MG63 (cell line): ENCODE measurements at places on chromosomes 1 and 21.

DNA sequence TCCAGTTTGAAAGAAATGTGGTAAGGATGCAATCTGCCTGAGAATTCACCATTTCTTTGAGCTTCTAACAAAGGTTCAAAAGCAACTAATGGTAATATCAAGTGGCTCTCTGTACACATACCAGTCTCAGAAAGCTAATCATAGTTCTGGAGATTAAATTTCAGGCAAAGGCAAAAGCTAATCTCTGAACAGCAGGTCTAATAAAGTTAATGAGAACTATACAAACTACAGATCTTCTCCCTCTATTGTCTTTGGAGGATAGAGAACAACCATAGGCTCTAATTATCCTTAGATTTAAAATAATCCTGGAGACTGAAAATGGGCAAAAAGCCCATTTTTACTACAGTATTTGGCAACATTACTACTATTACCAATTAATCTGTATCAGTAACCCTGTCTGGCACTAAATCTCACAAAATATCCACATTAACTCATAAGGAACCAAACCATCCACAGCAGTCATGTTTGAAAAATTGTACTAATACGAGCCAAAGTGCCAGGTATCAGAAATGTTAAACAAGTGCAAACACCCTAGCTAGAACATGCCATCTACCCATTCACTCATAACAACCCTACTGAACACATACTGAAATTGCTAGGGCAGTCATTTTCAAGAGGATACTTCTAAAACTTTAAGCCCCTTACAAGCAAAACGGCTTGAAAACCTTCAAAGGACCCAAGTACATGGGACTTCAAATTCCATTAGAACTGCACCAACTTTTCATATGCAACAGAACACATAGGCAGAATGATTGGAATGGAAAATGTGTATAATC lies 4.8 kb downstream of the DIPK1A start:
- no peak for DNase-seq

DNA sequence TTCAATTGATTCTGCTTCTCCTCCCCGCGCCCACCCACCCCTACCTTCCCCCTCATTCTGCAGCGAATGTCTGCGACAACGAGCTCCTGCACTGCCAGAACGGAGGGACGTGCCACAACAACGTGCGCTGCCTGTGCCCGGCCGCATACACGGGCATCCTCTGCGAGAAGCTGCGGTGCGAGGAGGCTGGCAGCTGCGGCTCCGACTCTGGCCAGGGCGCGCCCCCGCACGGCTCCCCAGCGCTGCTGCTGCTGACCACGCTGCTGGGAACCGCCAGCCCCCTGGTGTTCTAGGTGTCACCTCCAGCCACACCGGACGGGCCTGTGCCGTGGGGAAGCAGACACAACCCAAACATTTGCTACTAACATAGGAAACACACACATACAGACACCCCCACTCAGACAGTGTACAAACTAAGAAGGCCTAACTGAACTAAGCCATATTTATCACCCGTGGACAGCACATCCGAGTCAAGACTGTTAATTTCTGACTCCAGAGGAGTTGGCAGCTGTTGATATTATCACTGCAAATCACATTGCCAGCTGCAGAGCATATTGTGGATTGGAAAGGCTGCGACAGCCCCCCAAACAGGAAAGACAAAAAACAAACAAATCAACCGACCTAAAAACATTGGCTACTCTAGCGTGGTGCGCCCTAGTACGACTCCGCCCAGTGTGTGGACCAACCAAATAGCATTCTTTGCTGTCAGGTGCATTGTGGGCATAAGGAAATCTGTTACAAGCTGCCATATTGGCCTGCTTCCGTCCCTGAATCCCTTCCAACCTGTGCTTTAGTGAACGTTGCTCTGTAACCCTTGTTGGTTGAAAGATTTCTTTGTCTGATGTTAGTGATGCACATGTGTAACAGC lies 339.9 kb downstream of the NTNG1 start:
- DNase-seq: no peak

- DNase-seq: no peak
Observed at GRCh38 chr1:60891281-60891680, 191.1 kb upstream of the NFIA start.

- no peak for DNase-seq
Observed at GRCh38 chr21:42424914-42425541, 21.3 kb downstream of the UBASH3A start.

DNA sequence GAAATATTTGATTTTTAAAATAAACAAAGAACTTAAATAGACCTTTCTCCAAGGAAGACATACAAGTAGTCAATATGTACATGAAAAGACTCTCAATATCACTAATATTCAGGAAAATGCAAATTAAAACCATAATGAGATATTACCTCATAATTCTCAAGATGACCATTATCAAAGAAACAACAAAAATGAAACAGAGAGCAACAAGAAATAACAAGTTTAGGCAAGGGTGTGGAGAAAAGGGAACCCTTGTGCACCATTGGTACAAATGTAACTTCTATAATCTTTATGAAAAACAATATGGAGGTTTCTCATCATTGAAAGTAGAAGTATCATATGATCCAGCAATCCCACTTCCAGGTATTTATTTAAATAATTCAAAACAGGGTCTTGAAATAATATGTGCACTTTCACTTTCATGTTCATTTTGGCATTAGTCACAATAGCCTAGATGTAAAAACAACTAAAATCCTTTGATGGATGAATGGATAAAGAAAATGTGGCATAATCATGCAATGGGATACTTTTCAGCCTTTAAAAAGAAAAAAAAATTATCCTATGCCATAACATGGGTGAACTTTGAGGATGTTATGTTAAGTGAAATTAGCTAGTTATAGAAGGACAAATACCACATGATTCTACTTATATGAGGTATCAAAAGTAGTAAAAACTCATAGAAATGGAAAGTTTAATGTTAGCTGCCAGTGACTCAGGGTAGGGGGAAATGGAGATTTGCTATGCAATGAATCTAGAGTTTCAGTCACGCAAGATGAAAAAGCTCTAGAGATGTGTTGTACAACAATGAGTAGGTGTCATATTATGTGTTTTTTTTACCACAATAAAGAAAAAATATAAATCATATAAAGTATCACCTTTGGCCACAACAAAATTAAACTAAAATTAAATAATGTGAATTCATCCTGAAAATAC lies 114.5 kb upstream of the LYPLAL1 start:
- no peak for DNase-seq

DNA sequence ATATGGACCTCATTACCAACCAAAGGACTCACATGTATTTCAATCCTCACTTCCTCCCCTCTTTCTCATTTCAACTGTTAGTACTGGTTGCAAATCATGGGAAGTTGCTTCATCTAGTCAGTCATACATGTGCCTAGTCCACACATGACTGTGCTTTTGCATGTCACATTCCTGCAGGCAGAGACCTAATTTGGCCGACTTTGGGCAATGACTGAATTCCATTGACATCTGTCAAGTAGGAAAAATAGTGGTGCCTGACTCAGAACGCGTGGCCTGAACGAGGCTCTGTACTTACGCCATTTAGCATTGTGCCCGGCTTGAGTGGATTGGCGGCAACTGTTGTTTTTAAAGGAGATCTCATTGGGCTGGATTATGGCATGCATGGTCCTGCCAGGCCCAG lies 18.0 kb downstream of the PTPRU start:
- DNase-seq: no peak

DNA sequence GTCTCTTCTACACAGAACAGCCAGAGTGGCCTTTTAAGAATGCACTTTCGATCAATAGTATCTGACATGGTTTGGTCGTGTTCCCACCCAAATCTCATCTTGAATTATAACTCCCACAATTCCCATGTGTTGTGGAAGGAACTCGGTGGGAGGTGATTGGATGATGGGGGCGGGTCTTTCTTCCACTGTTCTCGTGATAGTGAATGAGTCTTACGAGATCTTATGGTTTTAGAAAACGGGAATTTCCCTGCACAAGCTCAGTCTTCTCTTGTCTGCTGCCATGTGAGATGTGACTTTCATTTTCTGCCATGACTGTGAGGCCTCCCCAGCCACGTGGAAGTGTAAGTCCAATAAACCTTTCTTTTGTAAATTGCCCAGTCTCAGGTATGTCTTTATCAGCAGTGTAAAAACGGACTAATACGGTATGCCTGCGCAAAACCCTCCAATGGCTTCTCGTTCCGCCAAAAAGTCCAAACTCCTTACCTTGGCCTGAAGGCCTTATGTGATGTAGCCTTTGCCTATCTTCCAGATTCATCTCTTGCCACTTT lies 23.0 kb upstream of the SMG7 start:
- no peak for DNase-seq

DNA sequence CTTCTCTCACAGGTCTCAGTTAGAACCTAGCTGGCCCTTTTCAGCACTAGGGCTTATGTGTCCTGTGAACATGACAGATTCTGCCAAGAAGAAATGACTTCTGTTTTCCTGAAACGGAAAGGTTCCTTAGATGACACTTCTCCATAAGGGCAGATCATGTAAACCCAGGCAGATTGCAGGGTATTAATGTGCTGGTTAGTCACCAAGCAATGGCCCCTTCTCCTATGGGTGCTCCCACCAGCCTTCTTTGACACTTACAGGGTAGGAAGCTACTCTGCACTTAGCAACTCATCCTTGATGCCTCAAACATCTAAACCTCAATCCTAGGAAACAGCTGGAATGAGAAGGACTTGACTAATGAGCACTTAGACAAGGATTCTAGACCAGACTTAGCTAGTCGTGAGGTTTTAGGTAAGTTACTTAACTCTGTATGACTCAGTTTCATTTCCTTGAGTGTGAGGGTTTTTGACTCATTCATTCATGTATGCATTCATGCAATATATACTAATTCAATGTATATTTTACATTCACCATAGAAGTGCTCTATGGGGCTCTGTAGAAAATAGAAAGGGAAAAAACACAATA lies 74.1 kb upstream of the PLXNA2 start:
- DNase-seq: no peak

GRCh38 chr1:3522112-3522511 lies 67.6 kb downstream of the ARHGEF16 start:
- DNase-seq: no peak

DNA sequence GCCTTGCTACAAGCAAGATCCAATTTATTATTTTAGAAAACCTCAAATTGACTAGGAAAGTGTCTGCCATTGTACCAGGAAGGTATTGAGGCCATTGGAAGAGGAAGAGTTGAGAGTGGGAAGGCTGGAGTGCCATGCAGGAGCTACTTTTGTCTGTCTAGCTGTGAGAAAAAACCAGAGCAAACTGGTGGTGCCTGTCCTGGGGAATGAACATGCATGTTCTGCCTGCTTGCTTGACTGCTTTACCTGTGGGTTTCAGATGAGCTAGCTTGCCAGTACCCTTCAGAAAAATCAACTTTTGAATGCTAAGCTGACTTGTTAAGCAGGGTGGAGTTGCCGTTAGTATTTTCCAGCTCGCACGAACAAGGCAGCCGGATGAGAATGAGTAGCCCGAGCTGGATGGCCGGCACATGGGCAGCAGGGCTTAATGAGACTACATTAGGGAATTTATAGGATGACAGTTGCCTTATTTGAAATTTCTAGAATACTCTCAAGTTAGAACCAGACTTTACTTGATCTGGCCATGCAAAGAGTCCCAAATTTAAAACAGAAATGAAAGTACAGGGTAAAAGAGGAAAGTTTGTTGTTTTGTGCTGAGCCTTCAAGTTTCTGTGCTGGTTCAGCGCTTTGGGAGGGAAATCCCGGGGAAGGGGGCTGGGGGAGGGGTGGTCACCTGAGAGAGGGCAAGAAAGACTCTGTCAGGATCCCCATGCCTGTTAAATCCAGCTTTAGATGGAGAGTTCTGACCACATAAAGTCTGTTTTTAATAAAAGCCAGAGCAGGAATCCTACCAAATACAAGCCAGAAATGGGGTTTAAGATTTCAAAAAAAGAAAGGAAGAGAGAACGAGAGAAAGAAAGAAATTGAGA lies 29.6 kb upstream of the C1orf105 start:
- peak; percentile 54 for DNase-seq

- DNase-seq: no peak
Observed at GRCh38 chr21:35696644-35697043, 363.7 kb downstream of the SETD4 start.

GRCh38 chr1:205812271-205812877 lies 624 bp downstream of the SLC41A1 start:
- DNase-seq: peak; percentile 39

- no peak for DNase-seq
Observed at GRCh38 chr1:14217384-14217783, 381.1 kb upstream of the KAZN start.

DNA sequence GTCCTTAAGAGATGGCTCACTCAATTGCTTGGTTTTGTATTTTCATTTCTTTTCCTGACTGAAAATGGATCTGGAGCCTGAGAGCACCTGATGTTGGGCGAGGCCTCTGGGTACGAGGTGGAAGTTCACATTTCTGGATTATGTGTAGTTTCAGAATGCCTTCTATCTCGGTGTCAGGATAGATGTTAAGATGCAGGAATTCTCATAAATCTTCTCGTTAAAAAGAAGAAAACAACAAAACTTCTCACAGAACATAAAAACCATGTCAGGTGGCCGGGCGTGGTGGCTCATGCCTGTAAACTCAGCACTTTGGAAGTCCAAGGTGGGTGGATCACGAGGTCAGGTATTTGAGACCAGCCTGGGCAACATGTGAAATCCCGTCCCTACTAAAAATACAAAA lies 101.8 kb downstream of the RHOU start:
- DNase-seq: no peak

GRCh38 chr1:228009116-228009827 lies 2.5 kb downstream of the WNT3A start:
- no peak for DNase-seq

DNA sequence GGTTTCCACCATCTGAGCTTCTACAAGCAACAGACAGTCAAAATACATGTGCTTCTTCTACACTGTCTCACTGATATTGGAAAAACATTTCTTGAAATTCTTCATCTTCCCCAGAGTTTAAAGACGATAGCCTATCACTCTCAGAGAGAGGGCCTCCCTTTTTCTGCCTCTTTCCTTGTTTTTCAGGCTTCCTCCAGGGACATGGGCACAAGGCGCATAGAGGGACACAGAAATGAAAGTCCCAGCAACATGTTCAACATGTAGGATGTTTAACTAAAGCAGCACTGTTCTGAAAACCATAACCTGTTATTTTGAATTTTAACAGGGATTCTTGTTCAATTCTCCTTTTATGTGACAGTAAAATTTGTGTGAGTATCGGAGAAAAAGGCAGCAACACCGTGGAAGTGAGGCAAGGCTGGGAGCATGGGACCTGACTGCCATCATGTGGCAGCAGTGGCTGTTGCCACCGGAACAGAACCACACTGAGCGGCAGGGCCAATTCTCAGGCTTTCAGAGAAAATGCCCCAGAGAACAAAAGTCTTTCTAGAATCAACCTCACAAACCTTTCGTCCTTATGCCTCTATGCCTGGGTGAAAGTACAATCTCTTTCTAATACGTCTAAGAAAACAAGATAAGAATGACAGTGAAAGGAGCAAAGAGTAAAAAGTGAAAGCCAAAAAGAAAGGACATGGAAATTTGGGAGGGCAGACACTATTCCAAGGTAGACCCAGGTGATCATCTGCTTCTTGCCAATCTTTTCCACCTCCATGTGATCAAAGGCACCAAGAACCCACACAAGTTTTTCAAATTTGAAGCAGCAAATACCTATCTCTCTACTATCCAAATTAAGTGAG lies 54.5 kb downstream of the PCNX2 start:
- DNase-seq: peak; percentile 28

DNA sequence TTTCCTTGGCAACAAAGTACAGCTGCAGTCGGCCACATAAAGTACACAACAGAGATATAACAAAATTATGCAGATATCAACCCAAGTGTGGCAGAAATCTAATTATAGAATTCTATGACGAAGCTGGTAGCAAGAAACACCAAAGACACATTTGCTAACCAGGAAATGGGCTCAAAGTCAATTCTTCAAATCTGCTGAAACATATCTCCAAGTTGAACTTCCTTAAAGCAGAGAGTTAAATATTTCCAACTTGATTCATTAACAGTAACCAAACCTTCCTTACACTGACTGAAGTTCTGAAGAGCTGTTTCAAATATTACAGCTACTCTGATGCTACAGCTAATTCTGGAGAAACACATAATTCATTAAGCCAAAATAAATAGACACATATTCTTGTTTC lies 67.6 kb upstream of the SDC3 start:
- DNase-seq: no peak
